ENCODE measurements at places on chromosomes 2 and 18. TPM values are rescaled to one million over a fixed set of nuclear protein-coding genes. Genes with fewer than 3 reads are reported as not detected.
A peak's percentile ranks its signal among the peaks of the same experiment; 100 is the strongest.

Gene VAMP8
- total RNA-seq: 95.4 TPM

Gene CHST9
- not detected for total RNA-seq

Gene HOXD1
- not detected for total RNA-seq

DNA sequence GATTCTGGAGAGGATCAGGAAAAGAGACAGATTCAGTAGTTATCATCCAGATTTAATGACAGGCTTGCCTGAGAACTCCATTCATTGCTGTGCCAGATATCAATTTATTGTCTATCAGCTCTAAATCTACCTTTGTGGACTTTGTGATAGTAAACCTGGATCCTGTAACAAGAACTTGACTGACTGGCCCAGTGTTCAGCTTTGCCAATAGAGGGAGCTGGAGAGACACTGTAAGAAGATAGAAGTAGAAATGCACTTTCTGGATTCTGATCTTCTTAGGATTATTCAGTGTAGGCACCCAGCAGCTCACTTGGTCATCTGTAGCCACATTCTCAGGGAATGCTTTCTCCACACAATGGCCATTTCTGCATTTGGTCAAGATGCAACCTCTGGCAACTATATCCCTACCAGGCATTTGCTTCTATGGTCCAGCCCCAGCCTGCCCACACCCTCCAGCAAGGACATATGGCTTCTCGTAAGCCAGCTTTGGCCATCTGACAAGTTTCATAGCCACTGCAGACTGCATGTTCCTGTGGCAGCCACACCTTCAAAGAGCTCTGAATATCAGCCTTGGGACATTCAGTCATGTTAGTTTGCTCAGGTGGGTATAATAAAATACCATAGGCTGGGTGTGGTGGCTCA, 6.1 kb upstream of the SERPINB8 start:
- no peaks in the 10 kb centered on the region for H3K27me3 ChIP-seq
- H3K4me1 ChIP-seq: no peaks in the 10 kb centered on the region
- H3K36me3 ChIP-seq: no peaks in the 10 kb centered on the region
- DNase-seq: peak; percentile 23
- H3K27ac ChIP-seq: no peak overlapping the region

Gene LCT
- total RNA-seq: 0.29 TPM

DNA sequence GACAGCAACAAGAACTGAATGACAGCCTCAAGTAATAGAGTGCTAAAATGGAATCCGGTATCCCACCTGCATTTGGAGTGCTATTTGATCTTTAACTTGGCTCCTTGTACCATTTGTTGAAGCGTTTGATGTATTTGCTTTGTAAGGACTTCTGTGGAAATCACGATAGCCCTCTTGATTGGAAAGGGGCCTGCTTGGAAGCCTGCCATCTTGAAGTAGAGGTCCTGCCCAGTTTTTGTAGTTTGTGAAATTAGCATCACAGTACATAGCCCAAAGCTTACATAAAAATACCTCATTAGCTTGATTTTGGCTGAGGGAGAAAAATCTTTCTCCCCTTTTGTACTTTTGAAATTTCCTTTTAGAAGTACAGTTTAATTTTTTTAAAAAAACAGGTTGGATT, 2.7 kb downstream of the CDCA7 start:
- H3K27ac ChIP-seq: no peak overlapping the region
- no peaks in the 10 kb centered on the region for H3K36me3 ChIP-seq
- H3K27me3 ChIP-seq: peaks cover 15% of the 10 kb centered on the region
- H3K4me1 ChIP-seq: peaks cover 15% of the 10 kb centered on the region
- no peak for DNase-seq
- H3K4me3 ChIP-seq: no peak overlapping the region

Gene THUMPD2
- 12.2 TPM for total RNA-seq

DNA sequence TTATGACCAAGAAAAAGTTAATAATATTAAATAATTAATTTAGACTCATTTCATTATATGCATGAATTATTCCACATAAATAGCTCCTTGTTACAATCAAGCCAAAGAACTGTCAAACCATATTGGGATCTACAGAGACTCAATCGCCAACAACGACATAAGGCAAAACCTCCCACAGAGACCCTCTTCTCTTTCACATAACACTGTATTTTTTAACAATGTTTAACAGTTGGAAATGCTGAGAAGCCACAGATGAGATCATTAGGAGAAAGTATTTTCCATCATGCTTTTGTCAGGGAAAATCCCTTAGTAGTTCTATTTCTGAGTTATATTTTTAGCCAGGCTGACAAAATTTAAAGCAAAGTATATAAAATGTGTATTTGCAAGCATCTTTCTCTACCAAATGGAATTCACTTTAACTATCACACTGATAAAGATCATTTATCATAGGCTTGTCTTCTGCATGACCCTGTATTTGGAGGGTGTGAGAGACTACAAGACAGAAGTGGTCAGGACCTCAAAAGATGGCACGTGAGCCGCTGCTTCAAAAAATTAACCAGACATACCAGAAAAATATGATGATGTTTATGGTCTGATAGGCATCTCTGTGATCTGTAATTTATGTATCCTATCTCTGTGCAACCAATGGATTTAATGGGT, 383.8 kb downstream of the NRXN1 start:
- no peak for DNase-seq
- H3K36me3 ChIP-seq: no peaks in the 10 kb centered on the region
- no peaks in the 10 kb centered on the region for H3K4me1 ChIP-seq
- no peak overlapping the region for H3K27ac ChIP-seq
- H3K4me3 ChIP-seq: no peak overlapping the region
- H3K27me3 ChIP-seq: no peaks in the 10 kb centered on the region

Gene TMEM247
- total RNA-seq: not detected

Gene RFX8
- total RNA-seq: not detected

GRCh38 chr2:27431395-27431794, 3.0 kb downstream of the NRBP1 start:
- H3K36me3 ChIP-seq: peaks cover 35% of the 10 kb centered on the region
- DNase-seq: no peak
- H3K27ac ChIP-seq: no peak overlapping the region
- H3K27me3 ChIP-seq: no peaks in the 10 kb centered on the region

GRCh38 chr2:224594840-224595239, 9.7 kb upstream of the CUL3 start:
- DNase-seq: no peak
- no peaks in the 10 kb centered on the region for H3K36me3 ChIP-seq
- H3K4me1 ChIP-seq: no peaks in the 10 kb centered on the region
- H3K27ac ChIP-seq: no peak overlapping the region
- H3K4me3 ChIP-seq: no peak overlapping the region
- H3K27me3 ChIP-seq: no peaks in the 10 kb centered on the region

- no peaks in the 10 kb centered on the region for H3K36me3 ChIP-seq
- H3K4me3 ChIP-seq: no peak overlapping the region
- no peaks in the 10 kb centered on the region for H3K4me1 ChIP-seq
- H3K27me3 ChIP-seq: no peaks in the 10 kb centered on the region
- no peak overlapping the region for H3K27ac ChIP-seq
Observed at GRCh38 chr18:2108591-2108990, 462.7 kb downstream of the METTL4 start.

Gene ANKRD30B
- not detected for total RNA-seq

- H3K4me1 ChIP-seq: no peaks in the 10 kb centered on the region
- no peak for DNase-seq
- no peaks in the 10 kb centered on the region for H3K27me3 ChIP-seq
- no peak overlapping the region for H3K27ac ChIP-seq
- no peak overlapping the region for H3K4me3 ChIP-seq
Observed at GRCh38 chr18:44536046-44536445, 144.6 kb upstream of the SETBP1 start.

DNA sequence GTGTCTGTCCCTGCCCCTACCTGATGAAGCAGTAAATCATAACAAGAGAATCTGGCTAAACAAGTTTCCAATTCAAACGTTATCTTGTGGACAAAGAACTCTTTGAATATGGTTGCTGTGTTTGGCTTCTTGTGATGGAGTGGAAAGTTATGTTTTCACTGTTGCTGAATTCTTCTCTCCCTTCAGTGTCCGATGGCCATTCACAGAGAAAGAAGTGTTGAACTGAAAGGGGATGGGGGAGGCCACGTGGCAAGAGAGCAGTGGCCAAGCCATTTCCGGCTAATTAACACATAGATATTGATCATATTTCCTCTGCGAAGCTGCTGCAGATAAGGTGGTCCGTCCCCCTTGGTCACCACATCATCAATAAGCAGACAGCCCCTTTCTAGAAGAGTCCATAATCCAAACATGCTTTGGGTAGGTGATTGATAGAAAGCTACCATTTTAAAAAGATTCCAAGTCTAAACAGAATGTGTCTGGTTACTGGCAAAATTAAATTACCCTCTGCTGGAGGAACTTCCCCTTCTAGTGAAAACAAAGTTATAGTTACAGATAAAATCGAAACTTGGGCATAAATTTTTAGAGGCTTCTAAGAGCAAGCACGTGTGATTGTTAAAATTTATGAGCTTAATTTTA, 36.9 kb upstream of the FZD7 start:
- no peak overlapping the region for H3K4me3 ChIP-seq
- H3K27me3 ChIP-seq: no peaks in the 10 kb centered on the region
- no peaks in the 10 kb centered on the region for H3K36me3 ChIP-seq
- H3K27ac ChIP-seq: no peak overlapping the region
- no peaks in the 10 kb centered on the region for H3K4me1 ChIP-seq
- DNase-seq: no peak

Gene HOXD12
- not detected for total RNA-seq

Measured in CD8-positive, alpha-beta memory T cell (primary cell).